ENCODE measurements at places on chromosomes 12 and 14.
A peak's percentile ranks its signal among the peaks of the same experiment; 100 is the strongest.

- no peak for DNase-seq
These were observed 624.9 kb upstream of the TBX3 start for GRCh38 chr12:115308918-115309317.

DNA sequence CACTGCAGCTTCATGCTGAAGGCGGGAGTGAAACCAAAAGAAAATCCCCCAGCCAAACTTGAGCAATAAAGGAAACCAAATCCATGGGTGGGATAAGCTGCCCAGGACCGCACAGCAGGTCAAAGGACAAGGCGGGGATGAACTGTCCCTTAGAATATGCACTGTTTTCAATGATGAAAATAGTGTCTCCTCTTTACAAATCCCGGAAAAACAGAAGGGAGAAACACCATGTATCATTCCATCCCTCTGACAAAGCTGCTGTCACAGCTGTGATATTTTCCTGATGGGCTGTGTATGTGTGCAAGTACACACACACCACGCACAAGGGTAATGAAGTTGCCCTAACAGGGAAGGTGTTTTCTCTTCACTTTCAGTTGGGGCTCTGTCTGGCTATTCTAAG is 70.3 kb downstream of the ACTN1 start:
- no peak for DNase-seq

DNA sequence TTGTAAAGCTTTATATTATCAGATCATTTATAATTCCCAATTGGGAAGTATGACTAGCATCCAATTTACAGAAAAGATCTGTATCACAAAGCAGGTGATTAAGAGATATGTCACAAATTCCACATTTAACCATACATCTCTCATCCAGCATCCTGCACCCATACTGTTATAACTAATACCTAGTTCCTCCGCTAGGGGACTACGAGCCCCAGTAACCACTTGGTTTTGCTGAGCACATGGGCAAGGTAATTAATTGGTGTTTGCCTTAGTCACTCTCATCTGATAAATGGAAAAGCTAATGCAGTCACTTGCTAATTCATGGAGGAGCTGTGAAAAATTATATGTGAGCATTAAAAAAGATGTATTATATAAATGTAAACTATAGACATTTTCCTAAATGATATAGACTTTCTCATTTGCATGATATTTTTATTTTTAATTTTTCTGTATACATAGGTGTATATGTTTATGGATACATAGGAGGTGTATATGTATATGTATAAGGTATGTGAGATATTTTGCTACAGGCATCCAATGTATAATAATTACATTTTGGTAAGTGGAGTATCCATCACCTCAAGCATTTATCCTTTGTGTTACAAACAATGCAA is 1031.8 kb downstream of the GALC start:
- DNase-seq, result peak; percentile 12

DNA sequence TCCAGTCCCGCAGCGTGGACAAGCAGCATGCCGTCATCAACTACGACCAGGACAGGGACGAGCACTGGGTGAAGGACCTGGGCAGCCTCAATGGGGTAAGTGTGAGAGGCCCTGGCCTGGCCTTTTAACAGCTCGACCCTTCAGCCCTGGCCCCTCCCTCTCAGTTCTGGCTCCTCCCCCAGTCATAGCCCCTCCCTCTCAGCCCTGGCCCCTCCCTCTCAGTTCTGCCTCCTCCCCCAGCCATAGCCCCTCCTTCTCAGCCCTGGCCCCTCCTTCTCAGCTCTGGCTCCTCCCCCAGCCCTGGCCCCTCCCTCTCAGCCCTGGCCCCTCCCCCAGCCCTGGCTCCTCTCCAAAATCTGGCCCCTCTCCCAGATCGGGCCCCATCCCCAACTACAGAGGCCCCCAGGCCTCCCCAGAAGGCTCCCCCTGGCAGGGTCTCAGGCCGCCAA is 11.2 kb downstream of the CEP170B start:
- no peak for DNase-seq

- DNase-seq, result peak; percentile 47
These were observed 50.4 kb downstream of the GXYLT1 start for GRCh38 chr12:42094277-42094676.

GRCh38 chr14:72928872-72929271 is 2.6 kb downstream of the DCAF4 start:
- no peak for DNase-seq

GRCh38 chr12:28937196-28937595 is 211.9 kb upstream of the FAR2 start:
- DNase-seq, result no peak

GRCh38 chr14:71400871-71401321 is 493.6 kb downstream of the PCNX1 start:
- no peak for DNase-seq

GRCh38 chr12:34396861-34397590 is 374.7 kb downstream of the ALG10 start:
- DNase-seq, result no peak

GRCh38 chr12:118073768-118074167 is 12.8 kb upstream of the WSB2 start:
- no peak for DNase-seq

- no peak for DNase-seq
These were observed 127.2 kb upstream of the GZMB start for GRCh38 chr14:24761141-24761540.

DNA sequence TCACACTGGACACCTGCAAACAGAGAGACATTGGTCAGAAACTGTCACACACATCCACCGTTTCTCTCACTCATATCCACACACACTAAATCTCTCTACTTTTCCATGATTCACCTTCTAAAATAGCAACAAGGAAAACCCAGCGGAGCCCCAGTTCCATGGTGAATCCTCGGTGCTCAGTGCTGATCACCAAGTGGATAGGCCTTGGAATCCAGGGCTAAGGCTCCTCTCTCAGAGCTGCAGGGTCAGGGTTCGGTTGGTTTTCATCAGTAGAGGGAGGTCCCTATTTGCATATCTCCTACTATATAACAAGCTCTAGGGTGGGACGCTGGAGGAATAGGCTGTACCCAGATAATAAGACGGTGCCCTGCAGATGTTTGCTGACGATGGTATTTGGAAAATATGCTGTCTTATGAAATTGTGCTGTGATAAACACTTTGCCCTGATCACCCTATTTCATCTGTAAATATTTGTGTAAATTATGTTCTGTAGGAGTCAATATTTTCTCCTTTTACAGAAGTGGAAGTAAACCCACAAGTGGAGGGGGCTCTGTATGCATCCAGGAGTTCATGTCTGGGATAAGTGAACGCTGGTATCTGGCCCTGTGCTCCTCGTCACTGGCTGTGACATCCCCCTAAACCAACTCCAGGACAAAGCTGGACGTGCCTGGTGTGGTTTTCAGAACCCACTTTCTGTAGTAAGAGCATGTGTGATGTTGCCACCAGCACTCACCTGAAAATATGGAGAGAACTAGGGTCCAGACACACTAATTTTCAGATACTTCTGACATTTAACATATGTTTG is 709.2 kb downstream of the TMEM121 start:
- DNase-seq, result peak; percentile 37

- no peak for DNase-seq
These were observed 127.7 kb upstream of the SFSWAP start for GRCh38 chr12:131583090-131583712.

GRCh38 chr12:111606767-111607230 is 7.7 kb upstream of the ATXN2 start:
- DNase-seq, result no peak

DNA sequence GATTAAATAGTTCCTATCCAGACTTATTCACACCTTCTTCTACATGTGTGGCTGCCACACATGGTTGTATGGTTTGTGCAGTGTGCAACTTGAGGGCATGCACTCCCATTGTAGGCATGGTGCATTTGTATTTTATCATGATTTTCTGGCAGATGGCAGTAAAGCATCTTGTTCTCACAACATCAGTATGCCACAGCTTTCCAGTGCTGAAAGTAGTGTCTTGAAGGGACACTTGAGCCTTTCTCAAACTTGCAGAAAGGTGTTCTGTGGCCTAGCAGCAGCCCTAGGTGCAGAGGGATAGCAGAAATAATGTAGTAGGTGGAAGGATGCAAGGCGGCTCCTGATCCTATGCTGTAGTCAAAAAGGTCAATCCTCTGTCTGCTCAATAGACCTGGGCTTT is 72.9 kb downstream of the LMNTD1 start:
- DNase-seq, result no peak

GRCh38 chr12:120856980-120857379 is 47.2 kb downstream of the SPPL3 start:
- peak; percentile 65 for DNase-seq

DNA sequence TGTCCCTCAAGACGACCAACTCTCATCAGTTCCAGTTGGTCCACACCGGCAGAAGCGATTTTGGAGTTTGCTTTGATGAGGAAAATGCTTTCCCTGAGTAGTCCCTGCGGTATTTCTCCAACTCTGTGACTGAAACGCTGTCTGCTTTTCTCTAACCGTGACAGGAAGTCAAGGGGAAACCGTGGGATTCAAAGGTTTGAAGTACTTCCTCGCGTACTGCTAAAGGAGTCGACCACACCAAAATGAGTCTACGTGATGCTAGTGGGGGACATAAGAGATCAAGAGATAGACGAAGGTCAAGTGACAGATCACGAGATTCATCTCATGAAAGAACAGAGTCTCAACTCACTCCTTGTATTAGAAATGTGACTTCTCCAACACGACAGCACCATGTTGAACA is 28.6 kb downstream of the KRT76 start:
- no peak for DNase-seq

- DNase-seq, result peak; percentile 18
These were observed 455.8 kb downstream of the PCNX1 start for GRCh38 chr14:71362920-71363584.

GRCh38 chr14:96189281-96189711 is 15.3 kb upstream of the BDKRB2 start:
- DNase-seq, result no peak

DNA sequence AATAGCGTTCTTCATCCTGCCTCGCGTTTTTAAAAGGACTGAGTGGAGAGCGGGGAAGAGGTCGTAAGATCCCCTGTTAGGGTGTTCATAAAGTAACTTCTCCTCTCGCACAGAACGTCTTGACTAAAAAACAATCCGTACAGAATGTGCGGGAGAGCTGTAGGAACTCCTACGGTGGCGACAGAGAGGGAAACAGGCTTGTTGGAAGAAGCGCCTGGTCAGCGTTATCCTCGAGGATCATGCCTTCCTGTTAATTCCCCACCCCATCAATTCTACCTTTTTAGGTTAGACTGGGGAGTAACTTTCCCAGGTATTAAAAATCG is 399 bp upstream of the WASHC4 start:
- no peak for DNase-seq

- DNase-seq, result no peak
These were observed 115.3 kb downstream of the ZNF664 start for GRCh38 chr12:124088217-124088907.

GRCh38 chr12:108856170-108856427 is 1.3 kb downstream of the SSH1 start:
- DNase-seq, result no peak

- no peak for DNase-seq
These were observed 86.8 kb downstream of the SPRING1 start for GRCh38 chr12:116651089-116651488.

DNA sequence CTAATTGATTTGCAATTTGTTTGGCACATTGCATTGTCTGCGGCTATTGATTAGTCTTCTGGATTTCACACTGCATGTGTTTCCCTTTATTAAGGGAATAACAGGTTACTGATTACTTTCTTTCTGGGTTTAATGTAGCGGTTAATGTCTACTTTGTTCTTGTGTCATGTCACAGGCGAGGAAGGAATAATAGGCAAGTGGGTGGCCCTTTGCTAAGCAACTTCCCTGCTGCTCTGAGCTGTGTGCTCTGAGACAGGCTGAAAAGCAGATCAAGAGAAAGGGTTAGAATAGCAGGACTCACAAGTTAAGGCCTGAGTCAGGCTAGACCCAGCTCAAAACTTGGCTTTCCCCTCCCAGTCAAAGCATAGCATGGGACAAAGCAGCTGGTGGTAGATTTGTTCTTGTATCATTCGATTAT is 77.2 kb downstream of the NKX2-1 start:
- DNase-seq, result no peak

DNA sequence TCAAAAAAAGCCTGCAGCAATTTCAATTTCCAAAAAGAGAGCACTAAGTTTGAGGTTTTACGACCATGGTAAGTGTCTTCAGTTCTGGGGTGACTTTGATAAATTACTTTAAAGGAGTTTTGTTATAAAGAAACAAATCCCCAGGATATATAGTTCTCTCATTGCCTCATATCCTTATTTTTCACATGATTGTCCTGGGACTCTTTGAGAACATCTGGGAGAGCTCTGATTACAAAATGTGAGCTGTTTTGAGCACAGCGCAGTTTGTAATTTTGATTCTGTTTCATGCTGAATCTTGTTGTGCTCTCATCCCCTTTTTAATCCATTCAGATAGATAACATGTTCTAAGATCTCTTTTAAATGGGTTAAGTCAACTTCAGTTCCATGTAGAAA is 67.7 kb upstream of the DCN start:
- DNase-seq, result no peak

DNA sequence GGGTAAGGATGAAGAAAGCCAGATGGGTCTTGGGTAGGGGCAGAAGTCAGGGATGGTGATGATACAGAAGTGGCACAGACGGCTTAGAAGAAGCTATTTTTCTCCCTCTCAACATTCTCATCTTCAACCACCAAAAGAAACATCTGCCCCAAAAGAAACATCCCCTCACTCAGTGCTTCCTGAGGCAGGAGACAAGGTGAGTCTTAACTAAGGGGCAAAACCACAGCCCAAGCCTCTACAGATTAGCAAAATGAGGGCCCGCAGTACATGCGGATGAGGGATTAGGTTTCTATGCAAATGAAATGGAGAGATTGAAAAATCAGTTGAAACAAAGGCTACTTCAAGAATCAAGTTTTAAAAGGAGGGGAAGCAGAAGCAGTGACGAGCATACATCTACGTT is 241.3 kb upstream of the CCDC196 start:
- DNase-seq, result no peak

DNA sequence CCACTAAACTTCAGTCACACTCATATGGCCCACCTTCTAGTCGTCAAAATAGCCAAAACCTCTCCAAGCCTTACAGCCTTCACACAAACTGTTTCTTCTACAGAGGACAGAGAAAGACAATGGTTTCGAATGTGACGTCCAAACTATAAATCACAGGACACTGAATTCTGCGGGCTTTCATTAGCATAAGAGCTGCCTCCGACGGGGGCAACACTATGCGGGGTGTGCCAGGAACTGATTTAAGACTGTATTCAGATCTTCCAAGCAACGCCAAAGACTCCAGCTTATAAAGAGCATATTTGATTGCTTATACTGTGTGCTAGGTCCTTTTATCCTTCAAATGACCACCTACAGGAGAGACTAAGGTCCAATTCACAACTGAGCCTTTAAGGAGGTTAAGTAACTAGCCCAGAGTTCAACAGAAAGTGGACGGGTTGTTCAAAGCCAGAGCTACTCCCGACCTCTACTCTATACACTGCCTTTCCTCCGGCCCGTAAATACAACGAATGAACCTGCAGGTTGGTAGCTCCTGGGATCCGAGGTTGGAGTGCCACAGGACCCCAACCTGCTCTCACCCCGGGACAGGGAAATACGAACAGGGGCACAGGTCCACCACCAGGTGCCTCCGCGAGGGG is 575 bp downstream of the L2HGDH start:
- no peak for DNase-seq

DNA sequence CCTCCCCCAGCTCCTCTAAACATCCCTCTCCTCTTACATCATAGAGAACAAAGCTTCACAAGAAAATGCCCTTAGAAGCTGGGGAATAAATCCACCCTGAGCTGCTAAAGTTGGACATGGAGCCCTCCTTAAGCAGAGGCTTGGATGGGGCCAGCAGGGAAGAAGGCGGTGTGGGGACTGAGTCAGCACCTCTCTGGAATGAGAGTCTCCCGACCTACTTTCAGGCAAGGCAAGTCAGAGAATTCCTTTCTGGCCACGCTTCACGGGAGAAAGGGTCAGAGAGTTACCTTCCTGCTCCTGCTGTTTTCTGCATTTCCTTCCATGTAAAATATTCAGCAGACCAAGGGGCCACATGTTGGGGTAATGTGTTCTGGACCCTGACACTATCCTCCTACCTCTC is 113.3 kb upstream of the PRB2 start:
- no peak for DNase-seq
